Inflammatory macrophage (primary cell): ENCODE measurements at places on chromosomes 5 and 9.

DNA sequence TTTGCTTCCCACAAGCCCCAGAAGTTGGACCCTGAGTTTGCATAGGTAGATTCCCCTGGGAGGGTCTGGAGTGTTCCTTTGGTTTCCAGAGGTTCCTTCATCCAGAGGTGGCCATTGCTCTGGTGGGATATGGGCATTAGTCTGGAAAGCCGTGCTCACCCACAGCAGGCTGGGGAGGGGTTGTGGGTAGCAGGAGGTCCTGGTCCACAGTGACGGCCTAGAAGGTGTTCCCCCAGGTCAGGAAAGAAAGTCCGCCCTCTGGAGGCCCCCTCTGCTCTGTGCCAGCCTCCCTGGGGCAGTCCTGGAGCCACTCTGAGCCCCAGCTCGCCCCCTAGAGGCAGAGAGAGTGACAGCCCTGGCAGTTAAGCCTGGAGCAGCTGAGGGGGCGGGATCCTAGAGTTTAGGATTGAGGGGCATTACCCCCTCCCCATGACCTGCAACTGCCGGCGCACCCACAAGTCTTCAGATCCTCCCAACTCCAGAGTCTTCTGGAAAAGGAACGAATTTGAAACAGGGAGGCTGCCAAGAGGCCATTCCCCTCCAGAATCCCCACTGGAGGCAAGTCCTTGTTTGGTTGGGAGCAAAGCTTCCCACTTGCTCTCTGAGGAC, 36.8 kb downstream of the NDST1 start:
- peak; percentile 71 for DNase-seq

- DNase-seq: no peak
Measured at GRCh38 chr5:2735996-2736395, 15.5 kb downstream of the IRX2 start.

GRCh38 chr9:93427655-93428379, 23.7 kb upstream of the FAM120A start:
- peak; percentile 8 for DNase-seq

DNA sequence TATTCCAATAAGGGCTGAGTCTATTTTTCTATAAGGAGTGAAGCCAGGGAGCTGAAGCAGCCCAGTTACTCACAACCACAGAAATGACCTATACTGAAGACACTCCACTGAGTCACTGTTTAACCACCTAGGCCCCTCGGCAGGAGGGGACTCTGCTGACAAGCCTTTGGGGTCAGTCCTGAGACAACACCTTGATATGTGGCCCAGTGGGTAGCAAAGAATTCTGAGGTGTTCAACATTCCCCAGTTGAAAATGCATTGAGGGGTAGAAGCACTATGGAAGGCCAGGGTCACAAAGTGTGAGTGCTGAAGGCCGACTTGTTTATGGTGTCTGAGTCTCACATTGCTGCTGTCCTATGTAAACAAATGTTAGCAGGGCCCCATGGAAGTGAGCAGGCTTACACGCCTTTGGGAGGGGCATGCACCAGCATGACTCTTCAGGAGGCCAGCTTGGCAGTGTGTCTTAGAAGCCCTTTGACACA, 112.6 kb upstream of the NFIL3 start:
- no peak for DNase-seq

GRCh38 chr5:170407062-170407461, 17.9 kb upstream of the KCNMB1 start:
- no peak for DNase-seq

DNA sequence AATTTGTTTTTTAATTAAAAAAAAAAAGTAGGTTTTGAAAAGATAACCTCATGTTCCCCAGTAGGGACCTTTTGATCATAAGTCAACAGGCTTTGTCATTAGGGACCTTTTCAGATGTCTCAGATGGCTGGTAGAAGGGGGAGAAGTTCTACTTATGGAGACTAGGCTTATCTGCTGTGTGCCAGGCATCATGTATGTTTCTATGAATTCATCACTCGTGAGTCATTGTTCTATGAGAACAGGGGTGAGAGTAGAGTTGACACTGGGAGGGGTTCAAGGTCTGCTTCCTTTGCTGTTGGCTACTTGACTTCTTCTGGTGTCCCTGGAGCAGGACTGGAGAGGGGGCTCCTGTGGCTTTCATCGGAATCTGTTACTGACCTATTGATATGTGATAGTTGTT, 138.8 kb downstream of the KDM4C start:
- no peak for DNase-seq

DNA sequence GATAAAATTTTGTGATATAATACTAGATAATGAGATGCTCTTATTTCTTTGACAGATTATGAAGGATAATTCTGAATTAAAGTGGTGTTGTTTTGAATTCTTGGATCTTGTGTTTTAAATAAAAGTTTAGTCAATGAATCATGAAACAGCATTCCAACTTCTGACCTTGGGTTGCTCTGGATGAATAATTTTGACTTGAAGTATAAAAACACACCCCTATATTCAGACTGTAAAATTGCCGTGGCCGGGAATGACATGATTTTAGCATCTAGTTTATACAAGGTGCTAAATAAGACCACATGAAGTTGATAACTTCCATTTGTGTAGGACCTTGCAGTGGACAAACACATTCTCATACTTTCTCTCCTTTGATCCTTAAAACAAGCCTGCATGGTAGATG, 67.2 kb upstream of the DAP start:
- DNase-seq: no peak

DNA sequence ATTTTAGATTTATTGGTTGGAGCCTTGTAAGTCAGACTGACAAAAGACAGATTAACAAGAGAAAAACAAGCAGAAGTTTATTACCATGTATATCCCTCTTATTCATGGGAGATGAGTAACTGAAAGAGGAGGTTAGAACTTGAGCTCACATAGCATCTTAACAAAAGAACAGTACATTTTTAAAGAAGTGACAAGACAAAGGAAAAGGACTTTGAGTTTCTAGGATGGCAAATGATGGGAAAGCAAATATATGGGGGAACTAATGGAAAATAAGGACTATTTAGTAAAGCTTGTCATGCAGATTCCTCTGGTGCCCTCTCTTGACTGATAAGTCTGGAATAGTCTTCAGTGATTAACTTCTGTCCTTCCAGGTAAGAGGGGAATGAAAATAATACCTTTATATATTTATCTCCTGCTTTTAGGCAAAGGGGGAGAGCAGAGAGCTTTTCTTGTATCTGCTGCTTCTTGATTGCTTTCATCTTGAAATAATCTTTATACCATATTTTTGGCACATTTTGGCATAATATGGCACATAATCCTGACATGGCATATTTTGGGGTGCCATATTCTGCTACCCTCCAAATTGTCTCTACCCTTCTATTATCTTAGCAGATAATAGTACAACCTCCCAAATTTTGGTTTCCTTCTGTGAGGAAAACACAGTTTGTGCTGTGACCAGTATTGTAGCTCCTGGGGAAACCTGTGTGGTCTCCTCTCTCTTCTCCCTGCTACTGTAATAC, 206.8 kb downstream of the TMC1 start:
- no peak for DNase-seq

- DNase-seq: peak; percentile 65
Measured at GRCh38 chr9:110874963-110875674, 163.2 kb downstream of the LPAR1 start.

GRCh38 chr5:173707392-173707791, 90.9 kb upstream of the BOD1 start:
- no peak for DNase-seq

- DNase-seq: peak; percentile 29
Measured at GRCh38 chr5:149151717-149152116, 10.4 kb downstream of the ABLIM3 start.

DNA sequence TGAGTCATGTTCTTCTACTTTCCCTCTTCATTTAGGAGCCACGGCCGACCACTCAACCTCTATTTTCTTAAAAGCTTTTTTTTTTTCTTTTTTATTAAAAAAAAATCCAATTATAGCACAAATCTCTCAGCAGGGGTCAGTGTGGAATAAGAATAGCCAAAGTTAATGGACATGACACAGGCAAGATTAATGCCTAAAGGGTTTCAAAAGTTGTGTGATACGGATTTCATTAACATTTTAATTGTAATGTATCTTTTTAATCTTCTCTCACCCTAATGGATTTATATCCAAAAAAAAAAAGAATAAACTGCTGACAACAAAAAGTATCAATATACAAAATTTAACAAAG, 5.4 kb downstream of the NACC2 start:
- DNase-seq: no peak

DNA sequence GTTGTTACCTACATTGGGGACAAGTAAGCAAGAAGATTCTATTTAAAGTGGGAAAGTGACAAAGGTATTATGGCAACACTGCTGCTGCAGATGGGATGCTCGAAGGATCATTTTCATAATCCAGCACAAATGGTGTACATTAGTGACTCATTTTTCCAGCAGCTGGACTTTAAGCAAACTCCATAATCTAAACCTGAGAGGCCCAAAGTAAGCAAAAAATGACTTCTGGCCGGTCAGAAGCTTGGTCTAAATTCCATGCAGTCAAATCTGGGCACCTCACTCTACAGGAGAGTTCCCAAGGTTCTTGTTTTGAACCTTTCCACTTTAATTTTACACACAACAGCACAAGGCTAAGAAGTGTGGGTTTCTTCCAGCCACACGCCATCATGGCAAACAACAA, 43.6 kb upstream of the TRAF1 start:
- DNase-seq: no peak

- DNase-seq: peak; percentile 24
Measured at GRCh38 chr9:89649039-89649691, 44.4 kb downstream of the GADD45G start.

- no peak for DNase-seq
Measured at GRCh38 chr5:127210042-127210441, 80.6 kb upstream of the MEGF10 start.

DNA sequence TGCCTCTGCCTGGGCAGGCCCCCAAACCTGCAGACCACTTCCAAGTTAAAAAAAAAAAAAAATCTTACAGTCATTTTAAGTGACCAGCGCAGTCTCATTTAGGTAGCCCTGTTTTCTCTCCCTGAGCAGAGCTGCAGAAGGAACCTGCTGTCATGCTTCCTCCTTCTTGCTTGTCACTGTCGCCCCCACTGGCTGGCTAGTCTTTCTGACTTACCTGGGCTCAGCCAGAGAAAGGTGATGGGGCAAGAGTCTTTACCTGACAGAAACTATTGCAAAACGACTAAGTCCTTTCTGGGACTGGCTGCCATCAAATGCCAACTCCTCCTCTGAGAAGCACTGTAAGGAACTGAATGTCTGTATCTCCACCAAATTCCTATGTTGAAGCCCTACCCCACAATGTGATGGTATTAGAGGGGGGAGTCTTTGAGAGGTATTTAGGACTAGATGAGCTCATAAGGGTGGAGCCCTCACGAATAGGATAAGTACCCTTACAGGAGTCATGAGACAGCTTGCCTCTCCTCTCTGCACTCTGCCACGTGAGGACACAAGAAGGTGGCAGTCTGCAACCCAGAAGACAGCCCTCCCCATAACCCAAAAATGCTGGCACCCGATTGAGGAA, 58.4 kb upstream of the SHC3 start:
- DNase-seq: no peak

- no peak for DNase-seq
Measured at GRCh38 chr5:68873198-68873597, 220.6 kb upstream of the SLC30A5 start.

DNA sequence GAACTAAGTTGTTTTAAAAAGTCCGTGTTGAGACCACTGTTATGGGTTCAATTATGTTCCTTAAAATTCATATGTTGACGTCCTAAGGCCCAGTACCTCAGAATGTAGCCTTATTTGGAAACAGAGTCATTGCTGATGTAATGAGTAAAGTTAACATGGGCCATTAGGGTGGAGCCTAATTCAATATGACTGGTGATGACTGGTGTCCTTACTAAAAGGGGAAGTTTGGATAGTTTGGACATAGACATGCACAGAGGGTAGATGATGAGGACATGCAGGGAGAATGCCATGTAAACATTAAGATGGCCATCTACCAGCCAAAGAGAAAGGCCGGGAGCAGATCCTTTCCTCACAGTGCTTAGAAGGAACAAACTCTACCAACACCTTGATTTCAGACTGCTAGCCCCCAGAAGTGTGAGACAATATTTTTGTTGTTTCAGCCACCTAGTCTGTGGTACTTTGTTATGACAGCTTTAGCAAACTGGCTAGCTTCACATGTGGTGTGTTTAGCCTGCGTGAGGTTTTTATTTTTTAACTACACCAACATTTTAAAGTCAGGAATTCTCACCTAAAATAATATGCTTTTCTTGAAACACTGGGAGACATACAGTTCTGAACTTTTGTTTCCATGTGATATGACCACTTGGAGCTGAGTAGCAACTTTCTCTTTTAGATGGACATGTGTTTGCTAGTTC, 135.3 kb downstream of the YIPF5 start:
- DNase-seq: no peak

DNA sequence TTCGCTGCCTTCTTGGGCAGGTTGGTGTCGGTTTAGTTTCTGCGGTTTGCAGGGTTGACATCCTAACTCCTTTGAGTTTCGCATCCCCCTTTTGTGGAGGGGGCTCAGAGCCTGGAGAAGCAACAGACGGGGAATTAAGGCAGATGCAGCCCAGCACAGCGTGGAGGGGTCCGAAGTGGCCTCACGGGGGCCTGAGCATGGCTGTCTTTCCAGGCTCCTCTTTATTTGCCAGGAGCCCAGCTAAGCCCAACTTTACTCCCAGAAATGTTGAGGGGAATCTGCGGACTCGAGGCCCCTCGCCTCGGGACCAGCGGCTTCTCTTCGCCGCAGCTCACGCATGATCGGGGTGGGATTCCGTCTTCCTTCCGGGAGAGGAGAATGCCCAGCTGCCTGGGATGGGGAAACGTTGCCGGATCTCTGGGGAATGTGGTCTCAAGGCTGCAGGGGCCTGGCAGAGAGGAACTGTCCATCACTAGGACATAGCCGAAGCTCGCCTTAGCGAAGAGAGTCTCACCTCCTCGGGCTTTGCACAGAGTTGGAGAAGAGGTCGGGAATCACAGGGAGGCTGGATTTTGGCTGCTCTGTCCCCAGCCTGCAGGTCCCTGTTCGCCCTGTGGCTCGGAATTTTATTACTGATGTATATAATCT, 1.3 kb downstream of the RAI14 start:
- DNase-seq: no peak

DNA sequence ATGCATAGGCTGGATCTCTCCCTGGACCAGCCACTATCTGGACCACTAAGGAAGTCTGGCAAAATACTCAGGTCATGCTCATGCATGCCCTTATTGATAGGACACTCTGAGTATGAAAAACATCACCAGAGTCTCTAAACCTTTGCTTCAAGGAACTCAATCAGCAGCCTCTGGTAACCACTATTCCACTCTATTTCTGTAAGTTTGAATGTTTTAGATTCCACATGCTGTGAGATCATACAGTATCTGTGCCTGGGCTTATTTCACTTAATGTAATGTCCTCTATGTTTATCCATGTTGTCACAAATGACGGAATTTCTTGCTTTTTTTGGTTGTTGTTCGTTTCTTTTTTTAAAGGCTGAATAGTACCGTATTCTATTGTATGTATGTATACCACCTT, 68.3 kb downstream of the TARS1 start:
- no peak for DNase-seq

DNA sequence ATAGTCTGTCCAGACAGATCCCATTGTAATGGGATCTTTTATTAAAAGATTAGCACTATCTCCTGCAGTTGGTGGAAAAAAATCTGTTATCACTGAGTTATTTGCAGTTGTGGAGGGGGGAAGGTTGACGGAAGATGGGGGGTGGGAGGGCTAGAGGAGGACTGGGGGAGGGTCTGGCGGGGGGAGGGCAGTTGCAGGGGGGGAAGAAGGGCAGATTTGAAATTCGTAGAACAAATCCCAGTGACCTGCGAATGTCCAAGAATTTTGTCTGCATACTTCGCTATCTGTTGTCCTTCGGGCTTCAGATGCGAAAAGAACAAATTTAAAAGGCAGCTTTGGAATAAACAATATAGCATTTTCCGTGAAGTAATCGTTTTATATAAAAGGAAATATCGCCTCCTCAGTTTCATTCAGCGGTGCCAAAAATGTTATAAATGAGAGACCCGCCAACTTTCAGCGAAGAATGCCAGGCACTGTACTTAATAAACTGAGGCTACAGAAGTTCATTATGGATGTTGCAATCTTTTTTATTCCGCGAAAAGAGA, 1.3 kb upstream of the FST start:
- no peak for DNase-seq
